CMK (cell line): ENCODE measurements at places on chromosomes 6 and 20.

DNA sequence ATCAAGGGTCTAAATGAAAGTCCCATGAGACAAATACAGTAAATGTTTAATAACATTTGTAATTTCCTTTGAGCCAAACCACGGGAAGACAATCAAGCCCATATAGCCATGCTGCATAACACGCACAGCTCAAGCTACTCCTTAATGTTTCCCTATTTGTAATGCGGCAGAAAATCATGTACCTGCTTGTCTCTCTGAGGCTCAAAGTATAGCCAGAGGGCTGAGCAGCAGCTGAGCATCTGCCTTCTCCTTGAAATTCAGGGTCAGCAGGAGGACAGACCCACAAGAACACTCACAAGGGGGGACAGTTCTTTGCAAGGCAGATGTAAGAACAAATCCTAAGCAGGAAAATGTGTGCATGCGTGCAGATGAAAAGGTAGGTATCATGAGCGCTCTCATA, 45.8 kb upstream of the JARID2 start:
- no peak for DNase-seq

- DNase-seq = no peak
These were observed 28.4 kb downstream of the COL19A1 start for GRCh38 chr6:69894578-69895347.

DNA sequence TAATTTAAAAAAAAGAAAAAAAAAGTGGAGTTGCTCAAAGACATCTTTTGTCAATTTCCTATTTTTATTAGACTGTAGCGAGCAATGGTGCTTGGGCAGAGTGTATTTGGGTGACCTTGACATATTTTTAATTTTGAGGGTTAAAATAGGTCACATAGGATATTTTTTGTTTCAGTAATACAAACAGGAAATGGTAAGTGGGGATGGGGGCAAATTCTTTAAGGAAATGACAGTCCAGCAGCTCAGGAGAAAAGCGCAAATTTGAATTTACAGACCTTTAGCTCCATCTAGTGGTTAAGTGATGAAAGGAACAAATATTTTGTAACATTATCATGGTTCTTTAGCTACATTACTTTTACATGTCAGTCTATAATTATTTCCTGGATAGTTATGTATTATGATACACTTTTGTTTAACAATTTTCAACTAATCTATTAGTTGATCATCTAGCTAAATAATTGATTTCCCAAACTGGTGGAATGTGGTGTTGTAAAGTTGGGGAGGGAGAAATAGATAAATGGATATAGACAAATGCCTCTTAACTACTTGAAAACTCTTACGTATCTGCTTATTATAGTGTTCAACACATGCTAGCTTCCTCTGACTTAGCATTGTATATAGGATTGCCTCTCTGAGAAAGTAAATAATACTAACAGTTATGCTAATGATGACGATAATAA, 10.0 kb downstream of the CITED2 start:
- no peak for DNase-seq

GRCh38 chr6:170448751-170449630, 104.1 kb downstream of the PSMB1 start:
- DNase-seq = no peak

DNA sequence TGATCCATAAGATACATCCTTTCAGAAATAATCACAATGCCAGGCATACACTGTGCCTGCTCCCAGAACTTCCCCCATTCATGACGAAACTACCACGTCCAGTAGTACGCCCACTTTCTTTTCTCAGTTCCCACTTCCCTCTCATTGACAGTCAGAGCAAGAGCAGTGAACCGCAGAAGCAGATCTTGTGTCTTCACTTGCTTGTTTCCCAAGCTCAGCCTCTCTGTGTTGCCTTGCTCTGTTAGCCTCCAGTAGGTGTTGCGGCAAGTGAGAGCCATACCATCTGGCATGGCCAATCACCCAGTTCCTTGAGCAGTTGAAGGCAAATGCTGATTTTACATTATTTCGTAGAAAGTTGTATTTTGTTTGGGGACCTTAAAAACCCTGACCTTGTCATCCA, 11.7 kb downstream of the UST start:
- no peak for DNase-seq

- no peak for DNase-seq
These were observed 113.2 kb downstream of the GPX5 start for GRCh38 chr6:28638787-28639430.

- no peak for DNase-seq
These were observed 50.2 kb downstream of the TBC1D7 start for GRCh38 chr6:13278164-13278563.

DNA sequence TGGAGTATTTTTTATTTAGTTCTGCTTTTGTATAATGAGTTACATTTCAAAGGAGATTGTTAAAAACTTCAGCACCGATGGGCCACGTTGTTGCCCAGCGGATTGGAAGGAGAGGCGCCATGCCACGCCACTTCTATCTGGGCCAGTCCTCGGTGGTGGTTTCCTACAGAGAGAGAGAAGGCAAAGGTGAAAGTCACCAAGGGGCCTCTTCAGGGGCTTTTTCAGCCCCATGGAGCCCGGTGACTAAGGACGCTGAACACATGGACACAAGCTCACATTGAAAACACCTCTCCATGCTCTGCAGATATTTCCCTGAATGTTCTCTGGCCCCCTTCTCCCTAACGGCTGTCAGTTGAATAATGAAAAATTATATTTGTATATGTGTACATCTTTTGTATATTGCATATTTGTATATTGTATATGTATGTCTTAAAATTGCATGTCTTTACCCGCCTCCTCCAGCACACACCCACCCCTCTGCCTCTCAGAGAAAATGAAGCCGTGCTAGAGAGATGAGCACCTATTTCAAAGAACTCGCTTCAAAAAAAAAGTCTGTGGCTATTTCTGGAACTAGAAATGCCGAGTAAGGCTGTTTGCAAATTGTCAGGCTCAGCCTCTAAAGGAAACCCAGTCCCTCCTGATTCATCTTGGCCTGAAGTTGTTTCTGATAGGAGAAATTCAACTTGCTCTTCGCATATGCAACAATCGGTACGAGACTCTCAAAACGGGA, 91.9 kb upstream of the CDH4 start:
- no peak for DNase-seq

DNA sequence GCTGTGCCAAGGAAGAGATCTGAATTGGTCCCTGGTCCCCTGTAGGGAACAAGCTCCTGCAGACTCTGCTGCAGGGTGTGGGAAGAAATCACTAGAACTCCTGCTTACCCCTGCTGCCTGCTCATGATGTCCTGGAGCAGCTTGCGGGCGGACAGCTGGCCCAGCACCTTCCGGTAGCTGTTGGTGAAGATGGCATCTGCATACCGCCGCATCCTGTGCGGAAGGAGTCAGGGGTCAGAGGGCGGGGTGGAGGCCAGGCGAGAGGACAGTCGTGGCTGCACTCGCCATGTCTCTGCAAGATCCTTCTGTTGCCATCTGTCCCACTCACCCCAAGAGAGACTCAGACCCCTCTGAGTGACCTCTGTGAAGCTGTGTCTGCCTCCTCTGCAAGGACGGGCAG, 5.3 kb downstream of the GHRH start:
- DNase-seq = peak; percentile 55

- no peak for DNase-seq
These were observed 132.0 kb upstream of the CARMIL1 start for GRCh38 chr6:25147223-25147622.

- no peak for DNase-seq
These were observed 25.1 kb downstream of the LOC128125822 start for GRCh38 chr6:63597141-63598048.

DNA sequence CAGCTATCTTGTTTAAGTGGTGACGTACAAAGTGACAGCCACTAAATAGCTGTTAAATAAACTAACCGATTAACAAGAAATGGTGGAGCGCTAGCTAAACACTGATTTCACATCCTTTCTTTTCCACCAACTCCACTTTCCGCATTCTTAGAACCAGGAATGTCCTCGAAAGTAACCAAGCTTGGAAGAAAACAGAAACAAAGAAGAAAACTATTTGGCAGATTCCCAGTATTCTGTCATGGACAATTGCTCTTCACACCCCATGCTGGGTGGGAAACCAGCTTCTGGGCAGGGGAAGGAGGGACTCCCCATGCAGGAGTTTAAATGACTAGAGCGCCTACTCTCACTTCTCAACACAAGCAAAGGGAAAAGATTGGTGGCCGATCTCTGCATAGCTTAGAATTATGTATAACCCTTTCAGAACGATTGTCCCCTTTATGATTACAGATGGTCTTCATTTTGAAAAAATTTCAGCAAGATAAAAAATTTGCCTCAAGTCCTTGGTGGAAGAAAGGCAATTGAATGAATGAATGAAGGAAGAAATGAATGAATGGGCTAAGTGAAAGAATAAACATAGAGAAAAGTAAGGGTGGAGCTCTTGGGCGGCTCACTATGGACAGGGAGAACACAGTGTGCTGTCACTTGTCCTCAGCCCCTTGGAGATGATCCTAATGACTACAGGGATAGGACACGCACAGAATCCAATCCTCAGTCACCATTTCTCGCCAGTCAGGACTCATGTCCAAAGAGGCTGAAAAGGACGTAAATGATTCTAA, 148.7 kb upstream of the NEDD9 start:
- DNase-seq = no peak

GRCh38 chr6:26043384-26044139, 43.7 kb upstream of the HFE start:
- peak; percentile 76 for DNase-seq

GRCh38 chr6:10598084-10598960, 77.2 kb downstream of the GCNT2 start:
- no peak for DNase-seq
